Stimulated activated CD4-positive, alpha-beta T cell treated with anti-CD3 and anti-CD28 coated beads, Interleukin-4, amount 100 ng/mL, for 24 hours (primary cell): ENCODE measurements at places on chromosomes 4 and X.

GRCh38 chr4:84669201-84669600 is 86.3 kb downstream of the CDS1 start:
- no peak for DNase-seq

DNA sequence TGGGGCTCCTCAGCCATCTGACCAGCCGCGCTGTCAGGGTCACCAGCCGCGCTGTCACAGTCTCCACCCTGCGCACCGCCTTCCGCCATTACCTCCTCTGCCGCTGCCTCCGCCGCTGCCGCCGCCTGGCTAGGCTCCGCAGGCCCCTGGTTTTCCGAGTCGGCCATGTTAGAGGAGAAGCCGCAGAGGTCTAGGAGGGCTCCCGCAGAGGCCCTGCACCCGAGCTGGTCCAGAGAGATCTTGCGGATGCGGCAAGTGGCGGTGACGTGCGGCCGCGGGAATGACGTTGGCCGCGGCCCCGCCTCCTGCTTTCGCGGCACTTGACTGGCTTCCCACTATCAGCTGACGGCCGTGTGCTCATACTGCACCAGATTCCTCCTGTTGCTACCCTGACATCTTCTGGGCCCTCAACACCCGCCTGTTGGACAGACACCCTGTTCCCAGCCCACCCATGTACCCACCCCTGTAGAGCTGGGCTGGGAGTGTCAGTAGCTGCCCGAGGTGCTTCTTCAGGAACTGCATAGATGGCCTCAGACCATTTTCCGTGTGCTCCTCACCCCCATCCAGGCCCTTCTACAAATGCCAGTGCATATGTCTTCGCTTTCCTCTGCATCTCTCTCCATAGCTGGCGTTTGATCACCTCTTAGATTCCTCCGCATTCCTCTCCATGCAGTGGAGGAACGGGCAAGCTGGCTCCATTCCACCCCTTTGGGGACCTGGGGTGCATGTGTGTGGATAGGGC is at the start of gene NAP1L5:
Gene NAP1L5, minus strand, starts transcription at position 242 of the 742 bp plus-strand sequence. Its CDS starts 75 bp downstream, at position 167.
- peak; percentile 64 for DNase-seq

GRCh38 chr4:41176340-41176739 is 38.0 kb downstream of the APBB2 start:
- no peak for DNase-seq

DNA sequence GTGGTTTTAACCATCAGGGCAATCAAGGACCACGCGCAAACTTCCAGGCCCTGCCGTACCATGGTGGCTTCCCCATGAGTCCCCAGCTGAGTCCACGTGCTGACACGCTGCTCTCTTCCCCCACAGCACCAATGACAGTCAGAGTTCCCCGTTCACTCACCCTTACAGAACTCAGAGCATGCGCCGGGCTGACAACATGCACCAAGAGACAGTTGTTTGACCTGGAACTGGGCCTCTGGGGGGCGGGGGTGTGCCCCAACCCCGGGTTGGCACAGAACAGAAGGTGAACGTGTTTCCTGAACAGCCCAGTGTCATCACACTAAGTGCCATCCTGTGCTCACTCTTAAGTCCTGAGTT is 29.4 kb downstream of the IRF2 start:
- peak; percentile 40 for DNase-seq

- no peak for DNase-seq
Measured at GRCh38 chr4:128615197-128615596, 194.3 kb upstream of the JADE1 start.

DNA sequence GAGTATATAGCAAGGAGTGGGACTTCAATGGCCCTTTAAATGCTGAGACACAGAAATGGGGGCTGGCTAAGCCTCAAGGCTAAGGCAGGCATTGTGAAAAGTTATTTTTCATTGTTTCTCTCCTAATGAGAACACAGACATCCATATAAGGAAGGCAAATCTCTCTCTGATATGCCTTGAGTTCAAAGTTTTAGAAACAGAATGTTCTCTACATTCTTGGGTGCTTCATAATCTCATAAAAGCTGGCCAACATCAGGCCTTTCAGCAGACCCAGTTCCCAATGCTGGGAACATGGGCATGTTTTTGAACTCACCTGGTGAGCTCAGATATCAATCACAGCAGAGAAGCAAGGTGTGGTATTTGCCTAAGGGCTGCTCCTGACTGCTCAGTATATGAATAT is 19.4 kb upstream of the RAB40A start:
- DNase-seq = no peak

DNA sequence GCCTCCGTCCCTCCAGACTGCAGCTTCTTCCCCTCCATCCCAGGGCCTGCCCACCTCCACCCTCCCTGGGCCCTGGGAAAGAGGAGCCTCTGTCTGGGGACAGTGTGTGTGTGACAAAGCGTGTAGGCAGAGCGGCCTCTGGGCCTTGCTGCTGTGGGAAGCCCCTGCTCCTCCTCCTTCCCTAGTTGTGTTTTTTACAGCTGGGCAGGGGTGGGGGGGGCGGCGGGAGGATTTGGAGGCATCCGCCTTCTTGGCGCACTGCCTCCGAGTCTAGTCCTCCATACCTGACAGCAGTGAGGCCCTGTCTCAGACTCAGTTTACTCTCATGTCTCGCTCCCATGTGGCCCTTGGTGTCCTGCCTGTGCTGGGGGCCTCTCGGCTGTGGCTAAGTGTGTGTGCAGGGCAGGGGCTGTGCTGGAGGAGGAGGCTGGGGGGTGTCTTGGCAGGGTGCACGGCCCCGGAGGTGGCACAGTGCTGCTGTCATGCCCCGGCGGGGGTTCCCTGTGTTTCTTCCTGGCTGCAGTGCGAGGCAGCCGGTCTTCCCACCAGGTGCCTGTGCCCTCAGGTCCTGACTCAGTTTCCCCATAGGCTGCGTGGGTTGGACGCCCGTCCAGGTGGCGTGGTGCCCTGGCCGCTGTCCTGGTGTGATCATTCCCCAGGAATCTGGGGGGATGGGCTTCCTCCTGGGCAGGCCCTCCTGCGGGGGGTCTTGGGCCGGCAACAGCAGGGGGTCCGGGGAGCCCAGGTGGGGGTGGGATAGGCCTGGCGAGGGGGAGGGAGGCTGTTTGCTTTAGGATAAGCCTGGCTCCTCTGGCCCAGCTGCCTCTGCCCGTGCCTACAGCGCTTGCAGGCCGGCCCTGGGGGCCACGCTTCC is 7.0 kb downstream of the FGFRL1 start:
- DNase-seq = no peak

DNA sequence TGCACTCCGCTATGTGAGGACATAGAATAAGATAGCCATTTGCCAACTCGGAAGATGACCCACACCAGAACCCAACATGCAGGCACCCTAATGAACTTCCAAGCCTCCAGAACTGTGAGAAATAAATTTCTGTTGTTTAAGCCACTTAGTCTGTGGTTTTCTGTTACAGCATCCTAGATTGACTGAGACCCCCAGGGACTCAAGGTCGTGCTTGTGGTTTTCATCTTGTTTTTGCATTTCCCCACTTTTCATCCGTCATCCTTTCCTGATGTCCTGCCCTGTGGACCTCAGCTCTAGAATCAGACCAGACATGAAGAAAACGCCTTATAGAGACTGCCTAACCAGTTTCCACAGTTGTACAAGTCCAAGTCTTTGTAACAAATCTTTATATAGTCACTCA is 54.4 kb downstream of the MCUB start:
- DNase-seq = no peak
